ENCODE measurements at places on chromosomes 12 and 14.

GRCh38 chr12:121717041-121717699 is 4.6 kb downstream of the TMEM120B start:
- DNase-seq: no peak

- no peak for DNase-seq
Observed at GRCh38 chr12:46300910-46301309, 32.1 kb upstream of the SLC38A1 start.

DNA sequence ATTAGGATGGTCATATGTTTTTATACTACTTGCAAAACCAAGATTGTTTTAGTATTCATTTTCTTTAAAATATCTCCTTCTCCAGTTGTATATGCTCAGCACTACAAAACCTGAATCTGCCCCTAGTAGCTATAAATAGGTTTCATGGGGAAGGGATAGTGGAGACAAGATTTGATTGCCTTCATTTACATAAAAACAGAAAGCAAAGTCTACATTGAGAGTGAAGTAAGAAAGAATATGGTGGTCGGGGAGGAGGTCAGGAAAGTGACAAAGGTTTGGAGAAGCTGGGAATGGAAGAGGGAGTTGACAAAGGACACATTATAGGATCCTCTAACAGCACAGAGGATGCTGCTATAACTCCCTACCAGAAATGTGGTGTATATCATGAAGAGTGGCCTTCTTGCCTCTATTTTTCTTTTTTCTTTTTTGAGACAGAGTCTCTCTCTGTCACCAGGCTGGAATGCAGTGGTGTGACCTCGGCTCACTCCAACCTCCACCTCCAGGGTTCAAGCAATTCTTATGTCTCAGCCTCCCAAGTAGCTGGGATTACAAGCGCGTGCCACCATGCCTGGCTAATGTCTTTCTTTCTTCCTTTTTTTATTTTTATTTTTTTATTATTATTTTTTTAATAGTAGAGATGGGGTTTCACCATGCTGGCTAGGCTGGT is 6.6 kb upstream of the LRP6 start:
- DNase-seq: no peak

- no peak for DNase-seq
Observed at GRCh38 chr14:97977651-97978261, 1180.6 kb downstream of the VRK1 start.

DNA sequence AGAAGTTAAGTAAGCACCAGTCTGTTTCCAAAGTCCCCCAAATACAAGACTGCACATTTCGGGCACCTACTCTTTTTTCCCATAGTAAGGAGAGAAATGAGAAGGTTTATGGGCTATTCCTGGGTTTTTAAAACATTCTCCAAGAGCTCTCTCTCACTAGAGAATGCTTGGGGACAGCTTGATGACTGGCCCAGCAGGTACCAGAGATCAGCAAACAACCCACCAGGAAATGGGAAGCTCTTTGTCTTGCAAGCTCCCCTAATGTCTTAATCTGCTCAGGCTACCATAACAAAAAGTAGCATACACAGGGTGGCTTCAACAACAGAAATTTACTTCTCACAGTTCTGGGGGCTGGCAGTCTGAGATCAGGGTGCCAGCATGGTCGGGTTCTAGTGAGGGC is 41.8 kb upstream of the CRY1 start:
- no peak for DNase-seq

Data from T1000 (cell line).